ENCODE measurements at places on chromosomes 5 and 9.

- DNase-seq, result no peak
Measured at GRCh38 chr9:95977371-95977770, 101.9 kb downstream of the ERCC6L2 start.

- no peak for DNase-seq
Measured at GRCh38 chr5:153096381-153096780, 394.1 kb upstream of the GRIA1 start.

DNA sequence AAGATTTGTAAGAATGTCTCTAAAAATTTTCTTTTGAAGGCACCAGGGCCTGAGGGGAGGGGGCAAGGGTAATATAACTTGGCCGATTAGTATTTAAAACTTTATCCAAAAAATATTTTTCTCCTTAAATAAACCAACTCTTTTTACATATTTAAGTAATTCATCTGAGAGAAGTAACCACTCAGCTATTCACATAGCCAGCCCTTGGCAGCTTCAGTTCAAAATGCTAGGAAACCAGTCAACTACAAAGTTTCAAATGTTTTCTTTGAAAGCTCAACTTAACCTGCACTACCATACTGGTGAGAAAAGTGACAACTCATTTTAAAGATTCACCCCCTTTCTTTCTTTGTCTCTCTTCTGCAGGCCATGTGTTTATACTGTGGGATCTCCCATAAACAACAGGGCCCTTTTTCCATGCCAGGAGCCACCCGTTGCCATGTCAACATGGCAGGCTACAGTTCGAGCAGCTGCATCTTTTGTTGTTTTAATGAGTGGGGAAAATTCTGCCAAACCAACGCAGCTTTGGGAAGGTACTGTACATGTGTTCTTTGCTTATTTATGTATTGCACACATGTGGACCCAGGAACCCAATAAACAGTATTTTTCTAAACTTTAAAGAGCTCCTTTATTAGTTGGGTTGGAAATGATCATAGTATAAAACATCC, 46.3 kb downstream of the AOPEP start:
- no peak for DNase-seq

DNA sequence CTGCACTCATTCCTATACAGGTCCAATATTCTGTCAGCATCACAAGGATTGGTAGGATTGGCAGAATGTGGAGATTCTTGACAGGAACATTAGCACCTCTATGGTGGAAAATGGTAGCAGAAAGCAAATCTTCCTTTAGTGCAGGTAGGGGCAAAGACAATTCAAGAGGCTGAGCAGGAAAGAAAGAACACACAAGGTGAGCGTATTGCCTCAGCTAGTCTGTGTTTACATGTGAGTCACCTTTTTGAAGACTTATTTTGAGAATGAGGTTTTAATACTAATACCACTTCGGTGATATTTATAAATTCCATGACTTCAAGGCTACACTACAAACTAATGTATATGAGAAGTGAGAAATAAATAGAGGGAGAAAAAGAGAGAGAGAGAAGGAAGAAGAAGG, 717.0 kb downstream of the BRINP1 start:
- no peak for DNase-seq

DNA sequence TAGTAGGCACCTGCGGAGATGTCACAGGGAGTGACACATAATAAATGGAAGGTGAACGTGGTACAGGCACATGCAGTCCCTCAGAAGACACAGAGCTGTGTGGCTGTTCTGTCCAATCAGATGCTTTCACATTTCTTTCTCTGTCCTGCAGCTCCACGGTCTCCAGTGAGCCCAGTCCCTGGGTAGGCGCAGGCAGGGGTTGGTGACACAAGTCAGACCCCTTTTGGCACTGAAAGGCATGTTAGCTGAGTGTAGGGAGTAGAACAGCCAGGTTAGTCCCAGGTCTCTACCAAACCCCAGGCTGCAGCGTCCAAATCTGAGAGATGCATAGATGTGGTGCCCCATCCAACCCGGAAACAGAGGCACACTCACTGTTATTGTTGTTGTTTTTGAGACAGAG, 2.8 kb downstream of the SLC31A2 start:
- no peak for DNase-seq

- no peak for DNase-seq
Measured at GRCh38 chr5:139985290-139985689, 57.8 kb downstream of the NRG2 start.

DNA sequence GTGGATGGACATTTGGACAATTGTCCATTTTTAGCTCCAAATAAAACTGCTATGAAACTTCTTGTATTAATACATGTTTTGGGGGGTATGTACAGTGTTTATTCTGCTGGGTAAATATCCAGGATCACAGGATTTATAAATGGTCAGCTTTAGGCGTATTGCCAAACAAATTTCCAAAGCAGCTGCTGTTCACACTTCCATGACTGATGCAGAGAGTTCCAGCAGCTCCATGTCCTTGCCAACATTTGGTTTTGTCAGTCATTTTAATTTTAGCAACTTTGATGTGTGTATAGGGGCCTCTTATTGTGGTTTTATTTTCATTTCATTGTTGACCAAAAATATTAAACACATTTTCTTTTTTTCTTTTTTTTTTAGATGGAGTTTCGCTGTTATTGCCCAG, 9.8 kb upstream of the SUSD1 start:
- no peak for DNase-seq

- no peak for DNase-seq
Measured at GRCh38 chr5:69477170-69477569, 15.4 kb upstream of the OCLN start.

- DNase-seq, result no peak
Measured at GRCh38 chr5:149581931-149582768, 852 bp downstream of the ARHGEF37 start.

DNA sequence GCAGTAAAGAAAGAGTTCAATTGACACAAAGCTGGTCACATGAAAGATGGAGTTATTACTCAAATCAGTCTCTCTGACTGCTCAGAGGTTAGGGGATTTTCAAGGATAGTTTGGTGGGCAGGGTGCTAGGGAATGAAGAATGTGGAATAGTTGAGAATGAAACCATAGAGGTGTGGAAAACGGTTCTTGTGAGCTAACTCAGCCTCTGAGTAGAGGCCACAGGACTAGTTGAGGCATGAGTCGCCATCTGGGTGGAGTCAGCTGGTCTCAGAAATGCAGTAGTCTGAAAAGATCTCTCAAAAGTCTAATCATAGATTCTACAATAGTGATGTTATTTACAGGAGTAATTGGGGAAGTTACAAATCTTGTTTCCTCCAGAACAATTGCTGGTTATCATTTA, 178.9 kb upstream of the SPEF2 start:
- no peak for DNase-seq

All from stimulated activated CD4-positive, alpha-beta T cell treated with anti-CD3 and anti-CD28 coated beads, Interleukin-1b, Interleukin-23, amount 100 ng/mL, for 24 hours (primary cell).